M059J (cell line): ENCODE measurements at places on chromosomes 12 and 14. TPM values are rescaled to one million over a fixed set of nuclear protein-coding genes. Genes with fewer than 3 reads are reported as not detected.

The SYNE3 gene
- total RNA-seq = 0.44 and 2.8 TPM in 2 replicates

The GPR137C gene
- total RNA-seq = 4.4 TPM in 2 replicates

The CATSPERB gene
- total RNA-seq = not detected in 2 replicates

The CCDC196 gene
- total RNA-seq = not detected in 2 replicates

The SLC22A17 gene
- total RNA-seq = 4.6 and 8.6 TPM in 2 replicates

The PLEKHD1 gene
- total RNA-seq = not detected in 2 replicates

The EFS gene
- 0.12 and 0.64 TPM in 2 replicates for total RNA-seq

DNA sequence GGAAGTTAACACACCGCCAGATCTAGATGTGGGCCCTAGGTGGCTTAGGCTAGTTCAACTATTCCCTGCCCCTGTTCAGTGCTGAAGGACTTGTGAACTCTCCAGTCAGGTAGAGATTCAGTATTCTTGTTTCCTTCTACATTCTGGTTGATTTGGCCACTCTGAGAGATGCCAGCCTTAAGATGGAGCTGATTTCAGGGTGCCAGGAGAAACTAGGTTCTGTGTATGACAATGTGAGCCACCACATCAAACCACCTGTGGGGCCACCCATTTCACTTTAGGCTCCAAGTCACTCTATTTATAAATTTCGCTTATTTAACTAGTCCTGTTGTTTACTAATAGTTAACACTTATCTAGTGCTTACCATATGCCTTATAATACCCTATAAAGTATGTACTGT lies 26.0 kb downstream of the FRMD6 start:
- DNase-seq = no peak

DNA sequence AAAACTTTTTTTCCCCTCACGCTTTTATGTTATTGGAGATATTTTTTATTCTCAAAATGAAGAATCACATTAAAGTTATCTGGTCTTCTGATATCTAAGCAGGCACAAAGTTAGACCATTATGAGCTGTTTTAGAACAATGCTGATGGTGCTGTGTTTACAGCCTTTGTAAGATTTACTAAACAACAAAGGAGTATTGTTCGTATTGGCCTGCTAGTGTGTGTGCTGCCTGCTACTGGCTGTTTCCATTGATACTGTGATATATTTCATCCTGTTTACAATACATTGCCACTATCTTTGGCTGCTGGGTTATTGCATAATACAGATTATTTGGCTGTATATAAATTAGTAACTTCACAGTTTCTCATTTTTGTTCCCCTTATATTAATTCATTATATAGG lies 220.8 kb downstream of the ITPR2 start:
- DNase-seq = no peak

DNA sequence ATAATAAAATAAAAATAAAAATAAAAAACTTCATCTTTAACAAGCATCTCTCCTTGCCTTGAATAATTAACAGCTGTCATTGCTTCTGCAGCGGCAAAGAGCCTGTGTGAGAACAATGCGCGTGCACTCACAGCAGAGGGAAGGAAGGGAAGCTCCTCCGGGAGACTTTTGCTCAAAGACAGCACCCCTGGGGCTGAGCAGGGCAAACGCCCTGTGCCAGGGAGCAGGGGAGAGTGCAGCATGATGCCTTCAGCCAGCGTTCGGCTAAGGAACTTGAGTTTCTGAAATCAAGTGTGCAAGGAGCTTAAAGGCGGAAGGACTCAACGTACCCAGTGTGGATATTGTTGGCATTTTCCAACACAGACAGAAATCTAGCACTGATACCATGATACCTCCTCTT lies 120.5 kb downstream of the RIMBP2 start:
- DNase-seq = no peak

- no peak for DNase-seq
Observed at GRCh38 chr14:88322504-88323085, 474 bp downstream of the KCNK10 start.

GRCh38 chr14:51039252-51039651 lies 55.7 kb downstream of the TRIM9 start:
- DNase-seq = no peak

- DNase-seq = peak; percentile 82
Observed at GRCh38 chr12:88472775-88473174, 107.5 kb downstream of the KITLG start.

DNA sequence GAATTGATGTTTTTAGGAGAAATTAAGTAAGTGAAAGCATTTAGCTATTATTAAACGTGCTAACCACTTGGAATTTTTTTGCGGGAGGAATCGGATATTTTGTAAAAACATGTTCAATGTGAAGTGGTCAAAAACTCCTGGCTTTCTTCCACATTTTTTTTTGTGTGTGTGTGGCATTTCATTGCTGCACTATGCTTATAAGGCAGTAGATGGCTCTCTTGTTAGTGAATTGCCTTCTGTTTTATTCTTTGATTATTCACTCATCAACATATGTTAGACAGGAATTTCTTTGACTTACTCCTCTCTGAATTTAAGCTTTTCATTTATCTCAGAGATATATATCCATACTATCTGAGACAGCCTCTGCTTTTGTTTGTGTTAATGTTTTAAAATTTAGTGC lies 71.3 kb downstream of the DERA start:
- peak; percentile 57 for DNase-seq

DNA sequence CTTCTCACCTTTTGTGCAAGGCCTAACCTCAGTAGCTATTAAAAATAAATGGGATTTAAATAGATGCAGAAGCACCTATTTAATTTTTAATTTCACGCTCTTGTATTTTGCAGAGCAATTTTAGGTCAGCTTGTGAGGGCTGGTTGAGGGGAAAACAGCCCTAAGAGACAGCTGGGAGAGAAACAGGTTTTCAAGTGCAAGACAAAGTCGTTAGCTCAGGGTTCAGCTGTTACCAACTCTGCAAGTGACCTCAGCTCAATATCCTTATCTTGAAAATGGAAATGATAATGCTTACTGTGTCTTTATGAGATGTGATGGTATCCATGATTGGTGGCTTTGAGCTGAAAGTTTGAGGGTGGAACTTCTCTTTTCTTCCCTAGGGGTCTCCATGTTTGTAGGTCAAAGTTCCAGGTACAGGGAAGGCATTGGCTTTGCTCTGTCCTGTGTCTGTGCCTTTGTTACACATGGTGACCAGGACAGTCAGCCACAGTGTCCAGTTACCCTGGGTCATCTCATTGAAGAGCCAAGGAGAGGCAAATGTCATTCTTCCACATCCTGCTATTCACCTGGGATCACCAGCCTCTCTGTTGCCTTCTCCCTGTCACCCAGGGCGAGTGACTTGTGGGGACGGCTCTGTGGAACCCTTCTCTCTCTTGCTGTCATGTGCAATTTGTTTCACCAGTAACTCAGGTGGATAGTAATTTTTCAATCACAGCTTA lies 100.3 kb downstream of the SAMD4A start:
- DNase-seq = no peak

GRCh38 chr14:21991130-21991529 lies 317.5 kb upstream of the OR4E1 start:
- DNase-seq = no peak

DNA sequence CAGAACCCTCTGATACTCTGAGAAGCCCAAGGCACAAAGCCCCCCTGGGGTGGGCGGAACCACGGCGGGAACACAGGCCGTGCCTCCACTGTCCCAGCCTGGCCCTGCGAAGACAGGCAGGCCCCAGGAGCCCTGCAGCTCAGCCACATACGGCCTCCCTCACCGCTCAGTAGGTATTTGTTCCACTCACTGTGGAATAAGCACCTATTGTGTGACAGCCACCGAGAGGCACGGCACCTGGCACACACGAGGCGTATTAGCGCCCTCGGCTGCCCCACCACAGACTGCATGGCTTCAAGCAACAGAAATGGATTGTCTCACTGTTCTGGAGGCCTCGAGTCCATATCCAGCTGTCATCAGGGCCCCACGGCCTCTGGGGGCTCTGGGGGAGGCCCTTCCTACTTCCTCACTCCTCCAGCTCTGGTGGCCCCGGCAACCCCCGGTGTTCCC lies 66.3 kb downstream of the NCOR2 start:
- DNase-seq = no peak

- peak; percentile 84 for DNase-seq
Observed at GRCh38 chr14:50846226-50846880, 15.4 kb upstream of the NIN start.

GRCh38 chr14:34680806-34681479 lies 33.5 kb downstream of the CFL2 start:
- DNase-seq = peak; percentile 25

GRCh38 chr12:25866586-25867378 lies 91.7 kb upstream of the RASSF8 start:
- peak; percentile 90 for DNase-seq
